IPS DF 6.9 (cell line): ENCODE measurements at places on chromosomes 3 and 15.

GRCh38 chr15:65901836-65902235, 32.5 kb downstream of the RAB11A start:
- no peak for DNase-seq

DNA sequence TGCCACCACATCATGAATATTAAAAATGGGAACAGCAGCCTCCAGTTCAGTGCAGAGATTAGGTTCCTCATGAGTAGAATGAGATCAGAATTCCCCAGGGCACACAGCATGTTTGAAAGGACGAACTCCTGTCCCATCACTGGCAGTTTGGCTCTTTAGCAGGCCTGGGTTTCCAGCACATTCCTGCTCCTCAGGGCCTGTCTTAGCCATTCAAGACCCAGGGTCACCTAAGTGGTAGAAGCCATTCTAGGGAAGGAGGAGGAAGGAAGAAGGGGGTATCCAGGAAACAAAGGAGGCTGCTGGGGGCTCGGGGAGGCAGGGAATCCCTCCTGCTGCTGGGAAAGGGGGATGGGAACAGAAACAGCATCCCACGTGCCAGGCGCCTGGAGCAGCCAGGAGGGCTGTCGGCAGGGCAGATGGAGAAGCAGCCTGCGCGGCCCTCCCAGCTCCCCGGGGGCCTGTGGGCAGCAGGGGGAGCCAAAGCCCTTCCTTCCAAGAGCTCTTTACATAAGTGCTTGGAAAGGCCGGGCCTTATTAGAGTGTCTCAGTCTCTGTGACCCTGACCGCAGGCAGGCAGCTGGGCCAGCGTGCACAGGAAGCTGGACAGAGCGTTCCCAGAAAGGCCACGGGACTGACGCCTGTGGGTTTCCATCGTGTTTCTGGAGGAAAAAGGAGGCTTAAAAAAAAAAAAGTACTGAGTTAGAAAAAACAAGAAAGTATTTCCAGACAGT, 24.7 kb downstream of the LOXL1 start:
- DNase-seq: no peak

- DNase-seq: no peak
Observed at GRCh38 chr3:157110761-157111278, 49.1 kb downstream of the CCNL1 start.

DNA sequence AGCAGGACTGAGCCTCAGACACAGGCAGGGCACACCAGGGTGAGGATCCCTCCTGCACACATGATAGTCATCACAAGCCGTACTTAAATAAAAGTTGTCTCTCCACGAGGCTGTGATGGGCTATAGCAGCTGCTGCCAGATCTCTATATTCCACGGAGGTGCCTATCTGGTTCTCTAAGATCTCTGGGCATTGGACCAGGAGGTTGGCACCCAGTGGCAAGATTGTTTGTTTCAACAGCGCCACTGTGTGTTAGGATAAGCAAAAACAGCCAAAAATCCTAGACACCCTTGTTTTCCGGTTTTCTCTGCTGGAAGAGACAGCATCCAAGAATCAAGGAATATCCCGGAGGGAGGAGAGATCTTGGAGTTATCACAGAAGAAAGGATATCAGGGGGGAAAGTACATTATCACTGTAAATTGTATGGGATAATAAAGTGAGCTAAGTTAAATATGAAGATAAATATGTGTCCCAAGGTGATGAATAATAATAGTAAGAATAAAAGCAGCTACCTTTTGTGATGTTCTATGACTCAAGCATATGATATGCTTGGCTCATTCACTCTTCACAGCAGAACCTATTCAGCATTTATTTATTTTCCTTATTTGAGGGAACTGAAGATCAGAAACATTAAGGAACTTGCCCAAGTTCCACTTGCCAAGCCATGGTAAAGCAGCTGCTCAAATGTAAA, 90.6 kb upstream of the AKAP13 start:
- no peak for DNase-seq

DNA sequence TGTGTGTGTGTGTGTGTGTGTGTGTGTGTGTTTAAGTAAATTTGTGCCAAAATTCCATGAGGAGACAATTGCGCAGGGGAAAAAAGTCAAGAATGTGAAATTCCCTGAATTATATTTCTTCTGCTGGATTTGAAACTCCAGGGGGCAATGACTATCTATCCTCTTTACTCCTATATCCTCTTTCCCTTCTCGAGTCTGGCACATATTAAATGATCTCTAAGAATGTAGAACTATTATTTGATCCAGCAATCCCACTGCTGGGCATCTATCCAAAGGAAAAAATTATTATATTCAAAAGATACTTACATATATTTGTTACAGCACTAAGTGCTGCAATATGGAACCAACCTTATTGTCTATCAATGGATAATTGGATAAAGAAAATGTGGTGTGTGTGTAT, 350.1 kb upstream of the ADAMTS9 start:
- no peak for DNase-seq

DNA sequence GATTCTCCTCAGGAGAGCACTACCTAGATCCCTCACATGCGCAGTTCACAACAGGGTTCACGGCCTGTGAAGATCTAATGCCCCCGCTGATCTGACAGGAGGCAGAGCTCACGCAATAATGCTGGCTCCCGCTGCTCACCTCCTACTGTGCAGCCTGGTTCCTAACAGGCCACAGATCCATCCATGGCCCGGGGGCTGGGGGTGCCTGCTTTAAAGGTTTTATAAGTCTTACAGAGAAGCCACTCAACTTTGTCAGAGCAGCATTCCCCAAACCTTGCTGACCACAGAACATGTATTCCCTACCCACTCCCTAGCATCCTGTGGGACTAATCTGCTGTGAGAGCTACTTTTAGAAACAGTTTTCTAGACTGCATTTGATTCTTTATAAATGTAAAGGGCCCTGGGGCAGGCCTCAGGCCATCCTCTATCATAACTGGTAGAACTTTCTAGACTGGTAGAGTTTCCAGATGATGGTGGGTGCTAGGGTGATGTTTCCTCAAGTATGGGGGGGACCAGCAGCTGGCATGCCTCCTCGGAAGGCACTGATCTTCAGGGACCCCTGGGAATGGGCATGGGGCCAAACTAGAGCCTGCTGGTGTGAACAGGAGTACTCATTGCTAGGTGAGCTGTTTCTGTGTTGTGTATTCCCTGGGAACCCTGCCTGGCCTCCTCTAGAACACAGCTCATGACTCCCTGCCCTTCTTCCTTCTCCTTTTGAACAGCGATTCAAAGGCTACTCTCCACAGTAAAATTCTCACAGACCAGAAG, 25.7 kb upstream of the RAD18 start:
- no peak for DNase-seq

DNA sequence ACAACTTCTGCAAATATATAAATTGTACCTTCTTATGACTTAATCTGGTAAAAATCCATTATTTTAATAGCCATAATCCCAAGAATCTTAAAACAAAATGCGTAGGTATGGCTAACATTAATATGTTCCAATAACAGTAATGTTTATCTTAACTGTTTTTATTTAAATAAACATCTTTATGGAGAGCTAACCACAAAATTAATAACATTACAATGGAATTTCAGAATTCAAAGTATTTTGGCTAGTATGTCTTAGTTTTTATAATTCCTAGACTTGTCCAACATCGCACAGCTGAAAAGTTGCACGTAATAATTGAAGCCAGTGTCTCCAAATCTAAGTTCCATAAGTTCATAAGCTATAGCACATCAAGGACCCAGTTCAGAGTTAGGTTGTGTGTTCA, 47.6 kb downstream of the ANKRD28 start:
- no peak for DNase-seq

GRCh38 chr3:167814441-167814951, 79.0 kb downstream of the SERPINI1 start:
- DNase-seq: no peak

GRCh38 chr3:54859184-54859583, 68.7 kb downstream of the LRTM1 start:
- no peak for DNase-seq

GRCh38 chr3:29373131-29373680, 92.3 kb downstream of the RBMS3 start:
- DNase-seq: no peak

- no peak for DNase-seq
Observed at GRCh38 chr15:69317392-69317841, 18.7 kb downstream of the PAQR5 start.

- DNase-seq: no peak
Observed at GRCh38 chr3:48738926-48739616, 22.1 kb upstream of the IP6K2 start.

- DNase-seq: no peak
Observed at GRCh38 chr3:189517981-189518380, 113.2 kb upstream of the TP63 start.
